ENCODE measurements at places on chromosomes 6 and 20. TPM values are rescaled to one million over a fixed set of nuclear protein-coding genes. Genes with fewer than 3 reads are reported as not detected.

DNA sequence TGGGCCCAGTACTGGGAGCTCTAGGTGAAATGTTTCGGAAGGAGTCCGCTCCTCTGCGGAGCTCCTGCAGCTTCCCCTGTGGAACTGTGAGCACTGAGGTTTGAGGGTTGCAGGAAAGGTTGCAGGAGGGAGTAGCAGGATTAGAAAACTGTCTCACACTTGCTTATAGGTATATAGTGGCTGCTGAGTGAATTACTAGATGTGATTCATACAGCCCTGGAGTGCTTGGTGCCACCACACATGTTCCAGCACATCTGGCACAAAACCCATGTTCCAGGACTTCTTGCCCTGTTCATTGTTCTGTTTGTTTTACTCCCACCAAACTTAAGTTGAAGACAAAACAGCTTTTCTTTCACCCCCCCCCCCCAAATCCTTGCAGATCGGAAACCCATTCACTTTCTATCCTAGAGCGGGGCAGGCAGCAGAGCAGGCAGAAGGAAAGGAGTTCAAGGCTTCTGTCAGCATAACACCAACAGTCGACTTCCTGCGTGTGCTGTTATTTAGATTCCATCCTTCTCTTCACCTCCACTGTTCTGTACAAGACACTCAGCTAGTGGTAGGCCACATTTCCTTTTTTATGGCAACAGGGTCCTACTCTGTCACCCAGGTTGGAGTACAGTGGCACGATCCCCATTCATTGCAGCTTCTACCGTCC lies 669 bp upstream of the PEX6 start:
- DNase-seq: no peak

DNA sequence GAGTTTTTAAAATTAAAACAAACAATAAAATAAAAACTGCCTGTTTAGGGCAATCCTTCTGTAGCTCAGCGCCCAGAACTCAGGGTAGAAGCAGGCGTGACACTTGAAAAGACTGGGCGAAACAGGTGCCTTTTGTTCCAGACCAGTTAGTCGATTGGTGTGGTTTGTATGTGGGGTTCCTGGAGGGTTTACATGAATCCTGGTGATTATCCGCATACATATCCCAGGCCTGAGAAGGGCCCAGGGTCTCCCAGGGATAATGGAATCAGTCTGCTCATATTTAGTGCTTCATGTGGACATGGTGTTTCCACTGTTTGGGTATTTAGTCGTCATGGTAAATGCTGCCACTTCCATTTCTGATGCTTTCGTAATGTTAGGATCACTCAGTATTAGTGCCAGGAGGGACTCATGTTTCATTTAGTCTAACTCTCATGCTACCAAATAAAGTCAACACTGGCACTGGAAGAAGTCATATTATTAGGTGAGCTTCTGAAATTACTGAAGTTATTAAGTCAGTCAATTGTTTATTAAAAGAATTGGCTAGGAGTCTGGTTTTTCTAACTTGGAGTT lies 116.5 kb downstream of the SAMD5 start:
- DNase-seq: no peak

- no peak for DNase-seq
Observed at GRCh38 chr6:129593233-129593564, 116.8 kb downstream of the ARHGAP18 start.

- DNase-seq: no peak
Observed at GRCh38 chr6:161436106-161436876, 162.4 kb upstream of the AGPAT4 start.

DNA sequence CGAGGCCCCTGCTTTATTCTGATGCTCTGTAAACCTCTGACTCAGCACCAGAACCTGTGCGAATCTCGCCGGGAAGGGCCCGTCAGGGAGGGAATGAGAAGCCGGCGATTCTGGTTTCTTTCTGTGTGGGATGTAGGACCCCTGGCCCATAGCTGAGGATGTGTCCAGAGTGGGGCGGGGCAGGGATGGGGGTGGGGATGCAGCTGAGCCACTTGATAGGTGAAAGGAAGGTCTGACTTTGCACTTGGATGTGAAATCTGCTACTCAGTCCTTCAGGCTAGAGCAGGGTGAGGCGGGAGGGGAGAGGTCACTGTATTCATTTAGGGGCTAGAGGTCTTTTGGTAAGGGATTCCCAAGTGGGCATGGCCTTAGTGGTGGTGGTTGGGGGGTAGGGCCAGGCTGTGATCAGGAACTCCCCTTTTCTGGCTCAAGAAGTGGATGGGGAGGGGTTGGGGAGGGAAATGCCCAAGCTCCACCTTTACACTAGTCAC lies 2.3 kb downstream of the TOX2 start:
- DNase-seq: no peak

DNA sequence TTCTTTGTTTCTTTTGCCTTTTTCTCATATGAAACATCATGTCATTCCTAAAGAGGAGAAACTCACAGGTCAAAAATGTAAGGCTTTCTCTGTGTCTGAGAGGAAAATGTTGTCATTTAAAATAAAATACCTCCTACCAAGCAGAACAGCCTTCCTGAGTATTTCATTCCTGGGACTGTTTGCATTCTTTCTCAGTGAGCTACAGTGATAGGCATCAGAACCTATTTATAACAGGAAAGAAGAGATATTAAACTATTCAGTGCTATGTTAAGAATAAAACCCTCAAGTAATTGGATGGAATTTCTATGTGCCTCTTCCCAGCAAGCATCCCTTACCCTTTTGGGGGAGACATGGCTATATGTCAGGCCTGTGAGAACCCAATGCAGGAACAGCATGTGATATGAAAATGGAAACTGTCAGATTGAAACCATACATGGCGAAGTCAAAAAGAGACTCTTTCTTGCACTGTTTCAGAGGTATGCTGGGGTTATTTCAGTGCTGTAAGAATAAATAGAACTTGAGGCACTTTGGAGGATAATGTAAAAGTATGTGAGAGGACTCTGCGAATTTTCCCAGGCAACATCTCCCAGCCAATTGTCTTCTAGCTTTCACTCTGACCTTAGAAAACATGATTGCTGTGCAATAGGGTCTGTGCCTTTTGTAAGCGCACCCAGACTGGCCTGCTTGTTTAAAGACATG lies 133.8 kb upstream of the CCN2 start:
- DNase-seq: no peak

GRCh38 chr6:160513836-160514235 lies 150.2 kb downstream of the LPA start:
- DNase-seq: no peak

DNA sequence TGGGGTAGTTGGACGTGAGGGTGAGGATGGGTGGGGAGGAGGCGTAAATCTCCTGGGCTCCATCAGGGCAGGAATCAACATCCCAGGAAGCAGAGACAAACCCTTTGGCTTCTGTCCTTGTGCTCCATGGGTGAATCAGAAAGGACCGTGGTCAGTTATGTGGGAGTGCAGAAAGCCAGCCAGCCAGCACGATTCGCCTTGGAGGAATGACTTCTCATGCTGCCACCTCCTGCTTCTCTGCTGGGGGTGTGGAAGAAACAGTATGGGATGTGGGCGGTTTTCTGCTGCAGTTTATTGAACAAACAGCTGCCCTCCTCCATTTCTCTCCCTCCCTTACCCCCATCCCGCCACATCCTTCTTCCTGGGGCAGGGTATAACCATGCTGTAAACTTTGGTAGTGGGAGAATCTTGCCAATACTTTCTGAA lies 214.5 kb downstream of the SOX4 start:
- DNase-seq: no peak

DNA sequence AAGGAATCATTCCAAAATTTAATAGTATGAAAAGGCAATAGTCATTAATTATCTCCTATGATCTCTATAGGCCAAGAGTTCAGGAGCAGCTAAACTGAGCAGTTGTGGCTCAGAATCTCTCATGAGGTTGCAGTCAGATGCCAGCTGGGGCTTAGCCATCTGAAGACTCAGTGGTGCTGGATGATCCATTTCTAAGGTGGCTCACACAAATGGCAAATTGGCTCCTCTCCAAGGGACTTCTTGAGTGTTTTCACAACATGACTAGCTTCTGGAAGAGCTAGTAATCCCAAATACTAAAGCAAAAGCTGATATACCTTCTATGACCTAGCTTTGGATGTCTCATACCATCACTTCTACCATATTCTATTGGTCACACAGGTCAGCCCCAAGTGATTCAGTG lies 104.2 kb downstream of the HAO1 start:
- DNase-seq: no peak

DNA sequence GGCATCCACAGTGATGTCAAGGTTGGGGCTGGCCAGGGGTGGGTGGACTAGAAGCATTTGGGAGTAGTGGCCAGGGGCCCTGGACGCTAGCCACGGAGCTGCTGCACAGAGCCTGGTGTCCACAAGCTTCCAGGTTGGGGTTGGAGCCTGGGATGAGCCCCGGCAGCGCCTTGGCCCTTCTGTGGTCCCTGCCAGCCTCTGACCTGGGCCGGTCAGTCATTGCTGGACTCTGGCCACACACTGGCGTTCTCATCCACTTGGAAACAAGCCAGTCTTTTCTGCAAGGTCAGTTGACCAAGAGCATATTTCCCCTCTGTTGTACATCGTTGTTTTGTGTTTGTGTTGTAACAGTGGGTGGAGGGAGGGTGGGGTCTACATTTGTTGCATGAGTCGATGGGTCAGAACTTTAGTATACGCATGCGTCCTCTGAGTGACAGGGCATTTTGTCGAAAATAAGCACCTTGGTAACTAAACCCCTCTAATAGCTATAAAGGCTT lies 8.4 kb downstream of the PSMA7 start:
- peak; percentile 77 for DNase-seq

DNA sequence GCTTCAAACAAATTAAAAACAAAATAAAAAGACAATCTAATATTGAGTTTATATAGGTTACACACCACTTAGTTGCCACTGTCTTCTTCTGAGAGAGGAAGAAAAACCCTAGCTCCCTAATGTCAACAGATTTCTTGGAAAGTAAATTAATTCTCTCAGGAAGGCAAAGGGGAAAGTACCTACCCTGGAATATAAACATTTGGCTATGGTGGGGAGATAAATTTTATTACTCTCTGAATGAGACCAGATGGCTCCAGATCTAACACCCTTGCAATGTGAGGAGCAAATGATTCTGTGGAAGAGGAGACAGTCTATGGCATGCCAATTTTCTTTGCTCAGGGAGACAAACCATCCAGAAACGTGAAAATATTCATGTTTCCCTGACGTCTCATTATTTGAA lies 4.3 kb upstream of the IL20RA start:
- DNase-seq: no peak

COL9A1 gene
- not detected for total RNA-seq

SLC2A10 gene
- 43.2 TPM for total RNA-seq

CALHM4 gene
- total RNA-seq: not detected

MKKS gene
- total RNA-seq: 16.7 TPM
